Activated effector memory CD4-positive, alpha-beta T cell treated with anti-CD3 and anti-CD28 coated beads, Interleukin-2, amount 50 U/mL, for 16 hours (primary cell): ENCODE measurements at places on chromosomes 3 and 15.

DNA sequence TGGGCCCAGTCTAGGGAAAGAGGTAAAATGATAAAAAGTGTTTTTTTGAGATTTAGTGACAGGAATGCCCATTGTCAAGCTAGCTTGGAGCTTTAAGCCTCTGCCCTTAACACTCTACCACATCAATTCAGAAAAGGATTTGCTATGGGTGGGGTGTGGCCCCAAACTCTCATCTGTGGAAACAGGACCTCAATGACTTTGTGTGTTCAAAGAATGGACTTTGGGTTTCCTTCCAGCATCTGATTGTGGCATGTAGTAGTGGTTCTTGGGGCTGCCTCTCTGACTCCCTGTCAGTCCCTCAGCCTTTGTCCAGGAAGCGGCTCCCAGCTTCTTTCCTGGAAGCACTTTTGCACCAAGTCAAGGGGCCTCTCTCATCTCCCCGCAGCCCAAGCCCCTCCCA, 56.1 kb downstream of the CCNL1 start:
- DNase-seq: no peak

- DNase-seq: no peak
Measured at GRCh38 chr3:71207632-71208031, 375.9 kb downstream of the FOXP1 start.

DNA sequence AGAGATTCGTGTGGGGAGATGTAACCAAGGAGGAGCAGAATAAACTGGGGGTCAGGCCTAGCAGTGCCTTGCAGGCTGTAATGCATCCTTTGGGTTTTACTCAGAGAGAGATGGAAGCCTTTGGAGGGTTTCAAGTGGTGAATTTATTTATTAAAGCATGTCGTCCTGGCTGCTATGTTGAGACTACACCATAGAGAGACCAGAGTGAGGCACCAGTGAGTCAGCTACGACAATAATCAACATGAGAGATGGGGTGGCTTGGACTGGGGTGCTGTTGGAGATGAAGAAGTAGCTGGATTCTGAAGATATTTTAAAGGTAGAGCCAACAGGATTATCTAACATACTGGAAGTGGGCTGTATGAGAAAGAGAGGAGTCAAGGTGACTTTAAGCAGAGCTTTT, 335.3 kb upstream of the ARHGEF26 start:
- no peak for DNase-seq

DNA sequence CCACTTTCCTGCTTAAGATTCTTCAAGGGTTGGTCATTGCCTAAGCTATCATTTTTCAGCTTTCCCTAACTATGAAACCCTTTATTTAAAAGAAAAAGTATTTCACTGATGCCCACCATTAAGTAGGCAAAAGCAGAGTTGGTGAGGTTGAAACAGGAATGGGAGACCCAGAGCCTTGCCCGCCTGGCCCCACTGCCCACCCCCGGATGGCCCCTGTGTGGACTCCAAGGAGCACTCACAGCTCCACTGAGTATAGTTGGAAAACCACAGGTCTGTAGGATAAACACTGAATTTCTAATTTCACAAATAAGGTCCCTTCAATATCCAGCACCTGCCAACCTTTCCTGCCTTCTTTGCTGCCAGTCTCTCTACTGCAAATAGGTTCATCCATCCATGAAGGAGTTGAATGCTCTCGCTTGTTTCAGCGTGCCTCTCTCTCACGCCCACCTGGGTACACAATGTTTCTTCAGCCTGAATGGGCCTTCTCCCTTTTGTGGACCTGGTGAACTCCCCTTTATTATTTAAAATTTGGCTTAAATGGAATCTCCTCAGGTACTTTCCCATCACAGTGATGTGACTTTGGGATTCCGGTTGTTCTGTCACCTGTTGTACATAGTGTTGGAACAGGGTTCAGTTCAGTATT, 8.7 kb upstream of the ACAP2 start:
- no peak for DNase-seq

DNA sequence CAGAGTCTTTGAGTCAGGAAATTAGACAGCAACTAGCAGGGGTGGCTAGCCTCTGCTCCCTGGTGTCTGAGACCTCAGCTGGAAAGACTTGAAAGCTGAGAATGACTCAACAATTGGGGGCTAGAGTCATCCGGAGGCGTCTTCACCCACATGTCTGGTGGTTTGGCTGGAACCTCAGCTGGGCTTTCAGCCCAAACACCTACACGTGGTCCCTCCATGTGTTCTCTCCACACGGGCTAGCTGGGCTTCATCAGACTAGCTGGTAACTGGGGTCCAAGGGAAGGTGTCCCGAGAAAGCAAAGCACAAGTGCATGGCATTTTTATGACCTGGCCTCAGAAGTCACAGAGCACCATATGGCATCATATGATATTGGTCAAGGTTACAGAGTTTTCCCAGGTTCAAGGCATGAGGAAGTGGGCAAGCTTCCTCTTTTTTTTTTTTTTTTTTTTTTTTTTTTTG, 19.9 kb upstream of the ABHD2 start:
- peak; percentile 76 for DNase-seq
